ENCODE measurements at places on chromosomes 16 and 17.

DNA sequence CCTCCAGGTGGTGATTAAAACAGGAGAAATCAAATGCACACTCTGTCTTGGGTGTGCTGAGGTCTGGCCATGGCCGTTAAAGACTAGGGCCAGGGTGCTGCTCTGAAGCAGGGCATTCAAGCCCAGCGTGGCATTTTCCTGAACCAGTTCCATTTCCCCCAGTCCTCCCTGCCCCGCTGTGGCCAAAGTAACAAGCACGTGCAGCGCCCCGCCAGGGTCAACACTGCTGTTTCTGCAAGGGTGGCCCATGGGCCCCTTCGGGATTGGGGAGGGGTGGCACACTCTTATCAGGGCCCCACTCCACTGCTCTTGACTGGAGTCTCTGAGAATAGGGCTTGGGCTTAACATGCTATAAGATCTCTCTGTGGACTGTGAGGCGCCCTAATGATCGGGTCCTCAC, 72.9 kb downstream of the IL21R start:
- no peak for DNase-seq

DNA sequence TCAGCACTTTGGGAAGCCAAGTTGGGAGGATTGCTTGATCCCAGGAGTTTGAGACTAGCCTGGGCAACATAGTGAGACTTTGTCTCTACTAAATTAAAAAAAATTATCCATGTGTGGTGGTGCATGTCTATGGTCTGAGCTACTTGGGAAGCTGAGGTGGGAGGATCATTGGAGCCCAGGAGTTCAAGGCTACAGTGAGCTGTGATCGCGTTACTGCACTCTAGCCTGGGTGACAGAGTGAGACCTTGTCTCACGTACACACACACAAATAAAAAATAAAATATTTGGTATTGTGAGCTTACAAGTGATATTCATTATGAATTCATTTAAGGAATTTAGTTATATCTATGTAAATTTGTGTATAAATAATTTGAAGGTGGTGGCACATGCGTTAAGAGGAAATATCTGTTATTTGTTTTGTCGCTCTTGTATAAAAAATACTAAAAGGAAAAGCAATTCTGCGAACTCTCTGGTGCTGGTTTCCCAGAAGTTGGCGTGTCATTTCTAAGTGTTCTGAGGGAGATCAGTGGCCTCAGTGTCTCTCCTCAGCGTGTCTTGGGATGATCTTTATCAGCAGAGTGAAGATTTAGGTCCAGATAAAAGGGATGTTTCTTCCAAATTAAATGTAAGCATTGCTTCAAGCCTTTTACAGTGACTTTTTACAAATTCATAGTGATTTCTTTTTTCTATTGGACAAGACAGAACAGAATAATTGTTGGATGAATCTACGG, 187.6 kb downstream of the FTO start:
- no peak for DNase-seq

DNA sequence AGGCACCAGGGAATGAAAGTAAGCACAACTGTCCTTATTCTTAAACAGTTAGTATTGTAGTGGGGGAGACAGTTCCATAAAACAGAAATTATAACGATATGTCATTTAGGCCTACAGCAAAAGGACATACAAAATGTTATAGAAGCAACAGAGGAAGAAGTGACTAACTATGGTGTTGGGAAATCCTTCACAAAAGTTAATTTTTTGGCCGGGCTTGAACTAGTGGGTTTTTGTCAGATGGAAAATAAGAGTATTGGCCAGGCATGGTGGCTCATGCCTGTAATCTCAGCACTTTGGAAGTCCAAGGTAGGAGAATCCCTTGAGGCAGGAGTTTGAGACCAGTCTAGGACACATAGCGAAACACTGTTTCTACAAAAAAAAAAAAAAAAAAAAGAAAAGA, 127.8 kb downstream of the SSH2 start:
- DNase-seq, result no peak

- DNase-seq, result no peak
Measured at GRCh38 chr16:58346831-58347371, 45.4 kb upstream of the GINS3 start.

DNA sequence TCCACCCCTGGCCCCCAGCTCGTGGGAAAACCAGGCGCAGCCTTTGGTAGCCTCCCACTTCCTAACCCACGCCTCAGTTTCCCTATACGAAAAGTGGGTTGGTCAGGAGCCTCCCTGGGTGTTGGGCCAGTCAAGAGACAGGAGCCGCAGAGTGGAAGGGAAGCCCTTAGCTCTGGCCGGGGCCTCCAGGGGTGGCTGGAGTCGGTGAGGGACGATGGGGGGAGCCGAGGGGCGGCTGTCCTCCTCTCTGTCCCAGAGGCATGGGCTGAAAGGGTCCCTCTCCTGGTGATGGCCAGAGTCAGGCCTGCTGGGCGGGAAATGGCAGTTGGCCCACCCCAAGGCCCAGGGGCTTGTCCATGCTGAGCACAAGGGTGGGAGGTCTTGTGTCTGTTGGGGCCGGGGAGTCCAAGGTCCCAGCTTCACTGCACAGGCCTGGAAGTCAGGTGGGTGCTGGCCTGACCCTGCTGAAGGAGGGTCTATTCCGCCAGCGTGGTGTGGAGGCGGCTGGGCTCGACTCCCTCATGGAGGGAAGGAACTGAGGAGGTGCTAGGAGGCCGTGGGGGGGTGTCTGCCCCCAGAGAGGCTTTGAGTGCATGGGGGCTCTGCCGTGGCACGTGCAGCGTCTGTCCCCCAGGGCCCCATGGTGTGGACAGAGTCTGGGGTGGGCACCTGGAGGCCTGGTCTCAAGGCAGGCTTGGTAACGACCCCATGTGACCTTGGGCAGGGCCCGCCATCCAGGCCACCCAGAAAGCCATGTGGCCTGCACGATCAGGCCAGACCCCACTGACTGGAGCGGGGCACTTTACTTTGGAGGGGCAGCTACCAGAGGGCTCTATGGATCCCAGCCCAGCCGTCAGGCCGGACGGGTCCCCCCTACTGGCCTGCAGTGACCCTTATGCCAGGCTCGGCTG, 1.1 kb downstream of the SLC16A3 start:
- no peak for DNase-seq
